A549 treated with dexamethasone at 1 μM for 4 hours (cell line): ENCODE measurements at places on chromosomes 2 and 18. TPM values are rescaled to one million over a fixed set of nuclear protein-coding genes. Genes with fewer than 3 reads are reported as not detected.

Gene CFAP210
- 0.22 to 0.77 TPM (median 0.40 TPM) in 5 replicates for total RNA-seq

Gene SP140L
- total RNA-seq = 2.7 to 4.0 TPM (median 3.3 TPM) in 5 replicates

Gene OTX1
- total RNA-seq = 3.0 to 4.5 TPM (median 4.3 TPM) in 5 replicates

Gene BUB1
- 35.9 to 45.1 TPM (median 38.9 TPM) in 5 replicates for total RNA-seq

Gene TMEM178A
- total RNA-seq = 0.12 to 0.21 TPM (median 0.15 TPM) in 4 of 5 replicates, not detected in the other

Gene LHCGR
- not detected in 5 replicates for total RNA-seq

Gene CAPN14
- 0.04 to 0.06 TPM (median 0.05 TPM) in 4 of 5 replicates, not detected in the other for total RNA-seq

Gene ABCB11
- total RNA-seq = 0.02 to 0.08 TPM (median 0.06 TPM) in 5 replicates

Gene WDR54
- total RNA-seq = 75.2 to 80.4 TPM (median 77.7 TPM) in 5 replicates

Gene HOXD3
- 0.14 to 0.21 TPM (median 0.18 TPM) in 3 of 5 replicates, not detected in the others for total RNA-seq

Gene CFC1
- 0.07 to 0.08 TPM in 2 of 5 replicates, not detected in the others for total RNA-seq

Gene AMER3
- not detected in 5 replicates for total RNA-seq

Gene CHCHD5
- total RNA-seq = 54.7 to 81.4 TPM (median 56.8 TPM) in 5 replicates

Gene CLEC4F
- total RNA-seq = not detected in 5 replicates

Gene ZNF532
- total RNA-seq = 19.9 to 28.6 TPM (median 24.8 TPM) in 5 replicates

Gene DUSP2
- 0.32 to 0.46 TPM (median 0.37 TPM) in 5 replicates for total RNA-seq

Gene ACADL
- 0.06 to 0.14 TPM (median 0.07 TPM) in 3 of 5 replicates, not detected in the others for total RNA-seq

Gene FN1
- 192 to 270 TPM (median 224 TPM) in 5 replicates for total RNA-seq

Gene CEP68
- total RNA-seq = 9.2 to 14.0 TPM (median 12.3 TPM) in 5 replicates

Gene PPP1CB
- 132 to 208 TPM (median 190 TPM) in 5 replicates for total RNA-seq

Gene EGR4
- 0.09 to 0.27 TPM (median 0.12 TPM) in 5 replicates for total RNA-seq

Gene ABCG8
- total RNA-seq = 0.04 TPM in 1 of 5 replicates, not detected in the others

Gene INHA
- 0.35 to 0.47 TPM (median 0.38 TPM) in 5 replicates for total RNA-seq

Gene CYP20A1
- 9.0 to 11.5 TPM (median 9.8 TPM) in 5 replicates for total RNA-seq

Gene SNTG2
- not detected in 5 replicates for total RNA-seq

Gene SCYGR4
- total RNA-seq = not detected in 5 replicates

Gene CTAGE1
- total RNA-seq = not detected in 5 replicates

Gene TYMS
- total RNA-seq = 157 to 183 TPM (median 174 TPM) in 5 replicates

Gene RESP18
- total RNA-seq = not detected in 5 replicates

Gene PSD4
- 11.2 to 15.2 TPM (median 14.4 TPM) in 5 replicates for total RNA-seq

Gene B3GNT7
- total RNA-seq = 2.2 to 3.5 TPM (median 3.0 TPM) in 5 replicates

Gene IKZF2
- 0.17 to 0.55 TPM (median 0.38 TPM) in 5 replicates for total RNA-seq

Gene ORC2
- 12.3 to 17.0 TPM (median 13.4 TPM) in 5 replicates for total RNA-seq

Gene PKDCC
- total RNA-seq = 19.6 to 26.0 TPM (median 21.8 TPM) in 5 replicates

Gene SLC9A4
- total RNA-seq = not detected in 5 replicates

Gene ELOA2
- not detected in 5 replicates for total RNA-seq

Gene TRIM43
- total RNA-seq = 0.07 to 0.17 TPM (median 0.12 TPM) in 4 of 5 replicates, not detected in the other

Gene CHMP1B
- 39.9 to 49.0 TPM (median 41.2 TPM) in 5 replicates for total RNA-seq
